ENCODE measurements at places on chromosomes 1 and 21.
A peak's percentile ranks its signal among the peaks of the same experiment; 100 is the strongest.

GRCh38 chr1:1250786-1251284, 4.3 kb upstream of the C1QTNF12 start:
- no peak for DNase-seq

DNA sequence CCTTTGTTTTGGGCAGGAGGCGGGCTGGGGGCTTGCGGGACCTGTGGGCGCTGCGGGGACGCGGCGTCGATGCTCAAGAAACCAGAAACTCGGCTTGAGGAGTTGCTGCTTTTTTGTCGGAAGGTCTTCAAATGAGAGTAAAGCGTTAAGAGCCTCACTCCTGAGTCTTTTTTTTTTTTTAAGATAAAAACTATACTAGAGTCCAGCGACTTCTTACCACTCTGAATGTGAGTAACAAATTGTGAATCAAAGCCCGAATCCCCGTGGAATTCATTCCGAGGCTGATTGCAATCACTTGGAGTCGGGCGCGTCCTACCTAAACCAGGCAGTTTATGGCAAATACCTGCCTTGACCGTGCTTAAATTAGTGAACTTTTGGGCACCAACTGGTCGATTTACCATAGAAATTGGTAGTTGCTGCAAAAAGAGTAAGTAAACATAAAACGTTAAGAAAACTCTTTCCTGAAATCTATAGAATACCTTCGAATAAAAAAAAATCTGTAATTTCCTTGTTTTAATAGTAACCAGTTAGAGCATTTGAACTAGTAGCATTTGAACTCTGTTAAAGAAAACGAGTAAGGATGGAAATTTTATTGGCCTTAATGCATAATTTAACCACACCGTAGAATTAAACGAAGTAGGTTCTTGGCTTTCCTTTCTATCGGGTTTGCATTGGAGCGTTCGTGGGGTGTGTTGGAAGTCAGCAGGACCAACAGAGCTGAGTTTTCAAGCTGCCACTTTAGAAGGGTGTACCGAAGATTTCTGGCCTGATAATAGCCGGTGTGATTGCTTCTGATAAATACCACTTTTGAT, 769 bp downstream of the GPSM2 start:
- peak; percentile 45 for DNase-seq

DNA sequence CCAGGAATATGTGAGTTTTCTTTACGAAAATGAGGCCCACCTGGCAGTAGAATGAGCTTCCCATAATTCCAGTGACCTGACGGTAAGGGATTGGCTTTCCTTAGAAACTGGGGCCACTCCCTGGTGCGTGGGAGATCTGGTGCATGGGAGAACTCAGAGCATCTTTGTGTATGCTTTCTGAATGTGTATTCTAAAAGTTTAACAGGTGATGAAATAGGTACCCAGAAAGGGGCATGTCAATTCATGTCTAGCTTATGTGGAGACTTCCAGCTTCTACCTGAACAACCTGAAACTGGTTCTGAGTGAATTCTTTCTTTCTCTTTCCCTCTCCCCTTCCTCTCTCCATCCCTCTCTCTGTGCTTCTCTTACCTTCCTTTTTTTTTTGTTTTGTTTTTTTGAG, 15.2 kb upstream of the FCRLA start:
- DNase-seq, result no peak

DNA sequence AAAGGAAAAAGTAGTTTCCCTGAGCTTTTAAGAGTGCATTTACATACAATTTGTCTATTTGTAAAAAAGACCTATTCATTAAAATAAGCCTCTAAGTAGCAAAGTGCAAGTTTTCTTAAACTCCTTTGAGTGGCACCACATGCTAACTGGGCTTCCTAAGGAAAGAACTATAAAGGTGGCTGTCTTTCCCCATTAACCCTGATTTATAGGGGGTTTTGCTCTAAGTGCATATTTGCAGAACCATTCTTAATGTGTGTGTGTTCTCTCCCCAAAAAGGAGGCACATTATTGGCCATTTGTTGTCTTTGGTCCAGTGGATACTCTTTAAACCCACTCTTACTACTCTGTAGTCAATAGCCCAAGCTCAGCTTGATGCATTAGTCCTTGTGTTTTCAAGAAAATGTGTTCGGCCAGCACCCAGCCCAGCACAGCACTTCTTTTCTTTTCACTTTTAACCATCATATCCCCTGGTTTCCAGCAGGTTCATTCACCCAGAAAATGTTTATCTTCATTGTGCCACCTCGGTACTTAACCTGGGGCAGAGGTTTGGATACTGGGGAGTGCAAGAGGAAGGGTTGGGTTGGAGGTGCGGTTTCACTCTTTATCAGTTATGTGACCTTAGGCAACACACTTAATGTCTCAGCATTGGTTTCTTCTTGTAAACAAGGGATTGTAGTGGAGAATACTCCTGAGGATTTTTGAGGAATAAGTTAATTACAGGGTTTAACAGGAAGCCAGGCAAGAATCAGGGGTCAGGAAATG, 161.9 kb upstream of the UBE2U start:
- DNase-seq, result no peak

DNA sequence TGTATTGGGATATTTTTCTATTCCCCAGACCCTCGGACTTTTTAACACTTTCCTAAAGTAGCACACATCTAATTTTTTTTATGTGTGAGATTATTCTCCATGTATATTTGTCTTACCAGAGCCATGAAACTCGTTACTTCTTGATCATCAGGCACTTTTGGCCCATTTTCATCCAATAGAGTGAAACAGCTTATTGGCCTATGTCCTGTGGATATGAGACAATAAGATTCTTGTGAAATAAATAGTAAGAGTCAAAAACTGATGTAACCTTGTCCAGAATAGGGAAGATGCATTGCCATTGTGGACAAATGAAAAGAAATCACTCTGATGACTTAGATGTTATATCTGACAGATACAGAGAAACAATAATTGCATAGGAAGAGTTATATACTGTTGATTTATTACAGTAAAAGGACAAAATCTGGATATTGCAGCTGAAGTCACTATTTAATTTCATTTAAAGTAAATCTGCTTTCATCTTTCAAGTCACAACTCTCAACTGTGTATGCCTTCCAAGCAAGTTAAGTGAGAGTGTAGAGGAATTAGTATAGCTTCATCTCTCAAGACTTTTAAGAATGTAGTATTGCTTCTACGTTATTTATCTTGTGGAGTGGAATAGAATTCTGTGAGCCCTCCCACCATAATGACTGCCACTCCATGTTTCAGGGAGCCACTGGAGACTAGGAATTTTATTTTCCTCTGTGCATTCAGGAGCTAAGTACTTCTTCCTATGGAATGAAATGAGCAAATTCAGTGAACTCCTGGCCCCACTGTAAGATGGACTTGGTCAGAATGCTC, 86.9 kb downstream of the ADAMTS1 start:
- DNase-seq, result no peak

DNA sequence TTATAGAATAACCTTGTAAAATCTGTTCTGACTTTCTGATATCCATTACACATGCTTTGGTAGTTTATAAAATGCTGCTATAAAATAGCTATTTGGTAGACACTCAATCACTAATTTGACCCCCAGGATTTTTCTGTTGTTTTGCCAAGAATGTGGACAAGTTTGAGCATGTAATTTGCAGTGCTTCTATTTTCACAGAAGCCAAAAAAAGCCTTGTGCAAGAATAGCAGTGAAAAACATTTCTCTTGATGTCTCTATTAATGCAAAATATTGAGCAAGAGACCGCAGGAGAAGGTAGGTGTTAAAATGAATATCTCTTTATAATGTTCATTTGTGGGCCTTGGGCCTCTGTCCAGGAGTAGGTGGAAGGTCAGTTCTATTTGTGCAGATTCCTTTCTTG, 22.5 kb downstream of the MAP3K7CL start:
- DNase-seq, result no peak

- no peak for DNase-seq
Observed at GRCh38 chr1:223717695-223718363, 5.5 kb downstream of the CAPN2 start.

DNA sequence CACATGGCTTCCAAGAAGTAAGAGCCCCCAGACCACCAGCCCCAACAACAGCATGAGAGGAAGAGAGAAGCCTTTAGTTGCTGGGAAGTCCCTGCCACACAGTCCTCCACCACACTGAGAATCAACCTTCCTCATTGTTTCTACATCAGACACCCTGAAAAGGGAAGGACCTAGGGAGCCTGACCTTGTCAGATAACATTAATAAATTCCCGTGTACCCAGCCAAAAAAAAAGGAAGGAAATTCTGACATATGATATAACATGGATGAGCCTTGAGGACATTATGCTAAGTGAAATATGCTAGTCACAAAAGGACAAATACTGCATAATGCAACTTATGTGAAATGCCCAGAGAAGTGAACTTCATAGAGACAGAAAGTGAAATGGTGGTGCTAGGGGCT, 65.6 kb upstream of the ARHGAP29 start:
- no peak for DNase-seq

- DNase-seq, result no peak
Observed at GRCh38 chr1:90012300-90012699, 17.4 kb downstream of the ZNF326 start.

- DNase-seq, result no peak
Observed at GRCh38 chr21:15908187-15908586, 178.4 kb downstream of the USP25 start.

GRCh38 chr1:234928642-234929041, 200.0 kb downstream of the TOMM20 start:
- DNase-seq, result no peak

DNA sequence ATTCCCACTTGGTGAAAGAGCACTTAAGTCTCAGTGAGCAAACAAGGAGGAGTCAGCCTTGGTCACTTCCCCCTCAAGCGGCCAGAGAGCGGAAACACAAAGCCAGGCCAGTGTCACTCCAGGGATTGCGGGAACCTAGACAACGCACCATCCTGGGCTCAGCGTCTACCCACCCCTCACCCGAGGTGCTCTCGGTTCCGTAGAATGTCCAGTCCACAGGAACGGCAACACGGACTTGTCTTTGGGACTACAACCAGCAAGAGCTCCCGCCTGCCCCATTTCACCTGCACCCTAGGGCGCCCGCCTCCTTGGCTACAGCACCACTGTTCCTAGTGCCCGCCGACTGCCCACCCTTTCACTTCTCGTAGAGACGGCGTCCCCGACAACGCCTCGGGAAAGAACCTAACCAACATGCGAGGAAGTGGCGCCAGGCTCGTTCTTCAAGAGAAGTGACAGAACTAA, 509 bp downstream of the GDAP2 start:
- peak; percentile 63 for DNase-seq

GRCh38 chr1:163013826-163014600, 55.1 kb upstream of the RGS4 start:
- DNase-seq, result no peak

DNA sequence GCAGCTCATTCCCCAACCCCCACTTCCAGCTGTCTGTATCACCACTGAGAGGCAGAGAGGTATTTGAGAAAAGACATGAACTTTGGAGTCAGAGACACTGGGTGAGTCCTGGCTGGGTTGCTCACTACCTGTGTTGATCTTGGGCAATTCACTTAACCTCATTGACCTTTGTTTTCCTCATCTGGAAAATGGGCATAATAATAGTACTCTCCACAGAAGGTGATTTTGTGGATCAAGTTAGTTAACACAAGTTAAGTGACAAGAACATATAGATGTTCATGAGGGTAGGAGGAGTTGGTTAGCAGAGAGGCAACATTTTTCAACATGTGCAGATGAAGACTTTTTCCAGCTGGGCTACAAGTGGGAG, 17.1 kb upstream of the ETV3L start:
- no peak for DNase-seq

GRCh38 chr21:17467392-17467791, 45.5 kb upstream of the CXADR start:
- DNase-seq, result no peak

GRCh38 chr1:11735854-11736745, at the start of gene AGTRAP:
TSS of gene AGTRAP (plus strand) at chr1:11736136. CDS start at chr1:11736209, 73 bp downstream.
- peak; percentile 94 for DNase-seq

Measured in AG08396 (cell line).